ENCODE measurements at places on chromosomes 16 and 17.

- DNase-seq = peak; percentile 35
Observed at GRCh38 chr17:17780922-17781590, 55.7 kb downstream of the SREBF1 start.

DNA sequence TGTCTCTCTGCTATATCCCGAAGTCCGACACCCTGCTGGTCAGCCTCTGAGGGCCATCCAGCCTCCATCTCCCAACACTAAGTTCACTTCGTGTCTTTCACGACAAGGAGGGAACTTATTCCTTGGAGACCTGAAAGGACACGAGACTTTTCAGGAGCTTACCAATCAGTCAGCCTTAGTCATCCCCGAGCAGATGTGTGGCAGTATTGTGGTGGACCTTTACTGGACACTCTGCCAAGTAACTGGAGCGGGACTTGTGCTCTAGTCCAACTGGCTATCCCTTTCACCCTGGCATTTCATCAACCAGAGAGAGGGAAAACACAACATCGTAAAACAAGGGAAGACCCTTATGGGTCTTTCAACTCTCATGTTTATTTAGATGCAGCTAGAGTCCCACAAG, 87.1 kb downstream of the EMP2 start:
- no peak for DNase-seq

GRCh38 chr17:73713136-73713535, 68.9 kb upstream of the SDK2 start:
- DNase-seq = no peak

GRCh38 chr17:81406117-81406953, 11.1 kb downstream of the BAHCC1 start:
- no peak for DNase-seq
